ENCODE measurements at places on chromosomes 3 and 15.

GRCh38 chr3:45553469-45553974 lies 41.0 kb upstream of the LIMD1 start:
- no peak for DNase-seq

- no peak for DNase-seq
Measured at GRCh38 chr3:35440826-35441225, 198.5 kb upstream of the ARPP21 start.

DNA sequence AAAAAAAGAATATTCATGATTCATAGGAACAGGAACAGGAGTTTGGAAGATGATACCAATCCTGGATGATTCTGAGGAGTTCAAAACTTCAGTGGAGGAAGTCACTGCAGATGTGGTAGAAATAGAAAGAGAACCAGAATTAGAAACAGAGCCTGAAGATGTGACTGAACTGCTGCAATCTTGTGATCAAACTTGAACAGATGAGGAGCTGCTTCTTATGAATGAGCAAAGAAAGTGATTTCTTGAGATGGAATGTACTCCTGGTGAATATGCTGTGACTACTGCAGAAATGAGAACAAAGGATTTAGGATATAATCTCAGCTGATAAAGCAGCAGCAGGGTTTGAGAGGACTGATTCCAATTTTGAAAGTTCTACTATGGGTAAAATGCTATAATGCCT lies 72.7 kb downstream of the GSK3B start:
- no peak for DNase-seq

- DNase-seq: no peak
Measured at GRCh38 chr3:72408983-72409779, 439.1 kb downstream of the SHQ1 start.

DNA sequence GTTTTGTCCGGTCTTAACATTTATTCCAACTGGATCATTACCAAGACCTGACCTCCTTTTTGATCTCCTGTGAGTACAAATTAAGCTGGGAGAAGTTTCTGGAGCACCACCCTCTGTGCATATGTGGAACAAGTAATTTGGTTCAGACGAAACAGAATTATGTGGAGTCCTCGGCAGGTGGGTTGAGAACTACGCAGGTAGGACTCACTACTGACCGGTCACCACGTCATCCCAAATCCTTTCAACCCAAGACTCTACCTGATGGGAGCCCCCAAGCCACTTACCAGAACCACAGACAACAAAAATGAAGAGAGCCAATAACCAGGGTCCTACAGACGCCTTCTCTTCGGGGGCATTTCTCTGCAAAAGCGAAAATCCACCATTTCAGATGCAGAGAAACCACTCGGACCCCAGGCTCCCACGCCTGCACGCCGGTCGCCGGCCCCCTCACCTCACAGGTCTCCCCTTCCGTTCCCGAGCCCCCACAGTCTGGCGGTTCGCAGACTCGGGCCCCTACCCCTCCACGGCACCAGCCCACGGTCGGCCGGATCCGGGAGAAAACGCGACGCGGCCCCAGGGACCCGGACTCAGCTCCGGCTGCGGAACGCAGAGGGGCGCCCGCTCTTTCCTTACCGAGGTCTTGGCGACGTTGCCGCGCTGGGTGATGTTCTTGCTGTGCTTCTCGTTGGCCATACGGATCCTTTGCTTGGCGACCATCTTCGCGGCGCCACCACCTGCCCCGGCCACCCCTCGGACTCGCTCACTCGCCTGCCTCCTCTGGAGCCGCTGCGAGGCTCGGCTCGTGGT lies 674 bp downstream of the SERP1 start:
- peak; percentile 30 for DNase-seq

GRCh38 chr3:195064300-195064931 lies 206.5 kb downstream of the XXYLT1 start:
- DNase-seq: no peak

GRCh38 chr3:193863657-193864357 lies 270.8 kb downstream of the OPA1 start:
- no peak for DNase-seq

GRCh38 chr3:59540696-59541095 lies 490.9 kb upstream of the CFAP20DC start:
- DNase-seq: no peak

DNA sequence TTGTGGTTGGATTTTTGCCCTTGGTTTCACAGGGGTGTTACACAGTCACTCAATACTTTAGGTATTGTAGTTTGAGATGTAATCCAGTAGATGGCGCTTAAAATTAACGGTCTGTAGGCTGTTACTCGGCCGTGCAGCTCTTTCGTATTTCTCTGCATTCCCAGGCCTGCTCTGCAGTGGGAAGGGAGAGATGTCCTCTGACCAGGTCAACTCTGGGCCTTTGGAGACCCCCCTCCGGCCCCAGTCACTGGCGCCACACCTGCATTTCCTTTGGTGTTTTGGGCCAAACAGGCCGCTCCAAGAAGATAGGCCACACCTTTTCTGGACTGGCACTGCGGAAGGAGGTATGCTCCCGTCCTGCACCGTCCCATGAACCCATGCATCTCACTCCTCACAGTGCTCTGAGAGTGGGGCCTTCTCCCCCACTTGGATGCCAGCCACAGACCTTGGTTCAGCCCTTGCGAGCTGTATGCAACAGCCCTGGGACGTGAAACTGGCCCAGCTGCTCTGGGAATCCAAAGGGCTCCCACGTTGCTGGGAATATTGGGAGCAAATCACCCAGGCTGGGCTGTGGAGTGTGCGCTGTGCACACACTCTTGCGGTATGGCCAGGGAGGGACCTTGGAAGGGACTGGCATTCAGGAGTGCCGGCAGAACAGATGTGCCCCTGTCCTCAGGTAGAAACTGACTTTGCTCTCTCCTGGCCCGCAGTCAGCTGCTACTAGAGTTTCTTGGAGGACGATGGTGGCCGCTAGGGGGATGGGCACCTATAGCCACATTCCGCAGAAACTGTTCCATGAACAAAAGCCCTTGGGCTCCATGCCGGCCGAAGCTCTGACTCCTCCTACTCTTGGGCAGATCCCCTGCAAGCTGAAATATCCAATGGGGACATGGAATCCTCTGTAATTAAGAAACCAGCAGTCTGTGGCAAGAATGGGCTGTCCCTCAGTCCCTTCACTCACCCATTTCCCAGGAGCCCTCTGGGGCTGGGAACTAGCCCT lies 410.5 kb upstream of the CADM2 start:
- no peak for DNase-seq

DNA sequence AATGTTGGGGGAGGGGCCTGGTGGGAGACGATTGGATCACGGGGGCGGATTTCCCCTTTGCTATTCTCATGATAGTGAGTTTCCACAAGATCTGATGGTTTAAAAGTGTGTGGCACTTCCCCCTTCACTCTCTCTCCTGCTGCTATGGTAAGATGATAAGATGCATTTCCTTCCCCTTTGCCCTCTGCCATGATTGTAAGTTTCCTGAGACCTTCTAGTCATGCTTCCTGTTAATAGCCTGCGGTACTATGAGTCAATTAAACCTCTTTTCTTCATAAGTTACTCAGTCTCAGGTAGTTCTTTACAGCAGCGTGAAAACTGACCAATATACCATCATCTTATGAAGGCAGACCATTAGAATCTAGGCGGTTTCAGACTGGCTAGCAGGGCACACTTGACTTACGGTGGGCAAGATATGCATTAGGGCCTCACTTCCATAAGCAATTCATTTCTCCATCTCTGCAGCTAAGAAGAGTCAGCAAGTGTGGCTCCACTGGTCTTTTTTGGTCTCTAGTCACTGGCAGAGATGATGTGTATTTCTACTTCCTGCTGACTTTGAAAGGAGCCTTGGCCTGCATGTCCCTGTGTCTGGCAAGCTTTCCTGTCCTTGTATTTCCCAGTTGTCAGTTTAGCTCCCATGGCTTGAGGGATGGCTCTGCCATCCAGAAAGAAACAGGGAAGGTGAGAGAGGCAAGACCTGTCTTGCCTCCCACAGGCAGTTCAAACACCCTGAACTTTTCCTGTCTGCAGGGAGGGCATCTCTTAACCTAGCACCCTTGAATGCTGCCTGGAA lies 109.0 kb upstream of the ADAMTS9 start:
- no peak for DNase-seq

- no peak for DNase-seq
Measured at GRCh38 chr15:96369351-96369750, 38.9 kb downstream of the NR2F2 start.

GRCh38 chr15:38196076-38196475 lies 56.6 kb upstream of the SPRED1 start:
- no peak for DNase-seq

GRCh38 chr15:92661069-92661468 lies 5.5 kb upstream of the FAM174B start:
- no peak for DNase-seq

GRCh38 chr3:49747792-49748480 lies 24.2 kb upstream of the GMPPB start:
- no peak for DNase-seq

DNA sequence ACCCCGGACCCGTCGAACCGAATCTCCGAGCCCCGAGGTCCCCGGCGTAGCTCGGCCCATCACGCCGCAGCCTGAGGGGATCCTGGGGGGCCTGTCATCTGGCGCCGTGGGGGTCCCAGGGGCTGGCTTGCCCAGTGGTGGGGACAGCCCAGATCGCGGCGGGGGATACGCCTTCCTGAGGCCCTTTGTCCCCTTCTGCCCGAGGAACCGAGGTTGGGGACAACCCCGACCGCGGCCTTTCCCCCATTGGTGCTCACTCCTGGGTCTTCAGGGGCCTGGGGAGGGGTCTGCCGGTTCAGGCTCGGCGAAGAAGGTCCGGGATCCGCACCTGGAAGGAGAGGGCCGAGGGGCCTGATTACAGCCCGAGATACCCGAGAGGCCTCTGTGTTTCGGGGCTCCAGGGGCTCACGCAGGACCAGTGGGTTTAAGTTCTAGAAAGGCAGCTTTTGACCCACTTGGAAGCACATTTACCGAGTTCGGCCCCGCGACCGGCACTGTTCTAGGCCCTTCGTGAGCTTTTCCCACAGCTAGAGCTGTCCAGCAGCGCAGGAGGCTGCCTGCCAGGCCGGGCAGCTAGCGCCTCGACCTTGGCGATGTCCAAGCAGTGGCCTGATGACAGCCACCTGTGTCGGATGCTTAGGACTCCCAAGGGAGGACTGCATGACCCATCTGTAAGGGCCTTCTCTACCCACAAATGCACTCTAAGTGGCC lies 504 bp downstream of the ABHD2 start:
- no peak for DNase-seq

DNA sequence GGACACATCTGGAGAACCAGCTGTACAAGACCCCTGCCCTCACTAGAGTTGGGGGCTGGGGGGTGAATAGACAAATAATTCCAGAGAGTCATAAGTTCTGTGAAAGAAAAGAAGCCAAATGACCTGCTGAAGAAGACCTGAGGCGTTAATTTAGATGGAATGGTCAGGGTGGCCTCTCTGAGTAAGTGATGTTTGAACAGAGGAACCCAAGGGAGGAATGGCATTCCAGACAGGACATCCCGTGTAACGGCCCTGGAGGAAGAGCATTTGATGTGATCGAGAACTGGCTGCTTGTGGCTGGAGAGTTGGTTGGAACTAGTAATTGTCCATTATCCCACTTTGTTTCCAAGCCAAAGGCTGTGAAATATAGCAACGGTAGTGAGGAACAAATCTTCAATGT lies 1.7 kb downstream of the NR2C2 start:
- DNase-seq: no peak

DNA sequence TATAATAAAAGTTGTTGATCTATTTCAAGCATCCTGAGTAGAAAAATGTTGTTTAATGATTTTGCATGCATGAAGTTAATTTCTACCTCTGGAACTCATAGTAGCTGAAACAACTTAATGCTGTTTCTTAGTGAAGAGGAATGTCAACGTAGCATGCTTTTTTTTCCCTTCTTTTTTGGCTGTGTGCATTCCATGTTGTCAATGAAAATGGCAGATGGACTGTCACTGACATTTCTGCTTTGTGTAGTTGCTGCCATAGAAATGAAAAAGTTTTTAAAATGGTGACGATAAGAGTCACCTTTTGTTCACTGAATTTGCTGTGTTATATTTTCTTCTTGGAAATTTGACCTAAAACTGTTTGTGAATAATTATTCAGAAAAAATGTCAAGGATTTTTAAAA lies 116.3 kb downstream of the CHL1 start:
- no peak for DNase-seq

DNA sequence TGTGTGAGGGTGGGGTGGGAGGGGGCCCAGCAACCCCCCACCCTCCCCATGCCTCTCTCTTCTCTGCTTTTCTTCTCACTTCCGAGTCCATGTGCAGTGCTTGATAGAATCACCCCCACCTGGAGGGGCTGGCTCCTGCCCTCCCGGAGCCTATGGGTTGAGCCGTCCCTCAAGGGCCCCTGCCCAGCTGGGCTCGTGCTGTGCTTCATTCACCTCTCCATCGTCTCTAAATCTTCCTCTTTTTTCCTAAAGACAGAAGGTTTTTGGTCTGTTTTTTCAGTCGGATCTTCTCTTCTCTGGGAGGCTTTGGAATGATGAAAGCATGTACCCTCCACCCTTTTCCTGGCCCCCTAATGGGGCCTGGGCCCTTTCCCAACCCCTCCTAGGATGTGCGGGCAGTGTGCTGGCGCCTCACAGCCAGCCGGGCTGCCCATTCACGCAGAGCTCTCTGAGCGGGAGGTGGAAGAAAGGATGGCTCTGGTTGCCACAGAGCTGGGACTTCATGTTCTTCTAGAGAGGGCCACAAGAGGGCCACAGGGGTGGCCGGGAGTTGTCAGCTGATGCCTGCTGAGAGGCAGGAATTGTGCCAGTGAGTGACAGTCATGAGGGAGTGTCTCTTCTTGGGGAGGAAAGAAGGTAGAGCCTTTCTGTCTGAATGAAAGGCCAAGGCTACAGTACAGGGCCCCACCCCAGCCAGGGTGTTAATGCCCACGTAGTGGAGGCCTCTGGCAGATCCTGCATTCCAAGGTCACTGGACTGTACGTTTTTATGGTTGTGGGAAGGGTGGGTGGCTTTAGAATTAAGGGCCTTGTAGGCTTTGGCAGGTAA lies 8.1 kb downstream of the FAM131A start:
- no peak for DNase-seq

- no peak for DNase-seq
Measured at GRCh38 chr3:73215281-73215680, 153.8 kb downstream of the EBLN2 start.

DNA sequence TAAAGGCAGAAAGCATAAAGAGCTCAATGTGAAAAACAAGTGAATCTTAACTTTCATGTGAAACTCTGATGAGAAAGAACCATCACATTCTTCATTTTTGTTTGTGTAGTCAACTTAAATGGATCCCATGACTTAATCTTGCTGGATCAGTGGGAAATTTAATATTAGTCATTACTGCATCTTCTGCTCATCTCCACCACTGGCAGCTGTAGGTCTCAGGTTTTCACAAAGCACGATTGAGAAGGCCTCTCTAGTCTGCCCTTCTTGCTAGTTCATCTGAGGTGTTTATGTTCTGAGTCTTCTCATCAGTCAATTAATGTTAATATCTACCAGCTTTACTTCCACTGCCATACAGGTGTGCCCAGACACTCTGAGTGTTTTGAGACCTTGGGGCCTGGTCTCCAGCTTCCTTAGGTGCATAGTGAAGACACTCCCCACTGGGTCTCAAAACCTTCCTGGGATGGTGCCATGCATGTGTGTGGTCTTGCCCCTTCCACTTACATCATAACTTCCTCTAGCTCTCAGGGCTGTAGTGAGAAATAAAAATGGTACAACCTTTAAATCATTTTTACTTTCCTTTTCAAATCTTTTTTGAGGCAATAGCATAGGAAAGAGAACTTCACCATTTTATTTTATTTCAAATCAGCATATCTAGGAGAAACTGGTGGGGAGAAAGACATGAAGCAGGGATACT lies 421.6 kb upstream of the CBLB start:
- no peak for DNase-seq

Data from stimulated activated CD8-positive, alpha-beta memory T cell treated with anti-CD3 and anti-CD28 coated beads, Interleukin-4, amount 100 ng/mL, for 1 hour (primary cell).